Tongue (tissue), 3 donors: ENCODE measurements at places on chromosomes 12 and 14.

DNA sequence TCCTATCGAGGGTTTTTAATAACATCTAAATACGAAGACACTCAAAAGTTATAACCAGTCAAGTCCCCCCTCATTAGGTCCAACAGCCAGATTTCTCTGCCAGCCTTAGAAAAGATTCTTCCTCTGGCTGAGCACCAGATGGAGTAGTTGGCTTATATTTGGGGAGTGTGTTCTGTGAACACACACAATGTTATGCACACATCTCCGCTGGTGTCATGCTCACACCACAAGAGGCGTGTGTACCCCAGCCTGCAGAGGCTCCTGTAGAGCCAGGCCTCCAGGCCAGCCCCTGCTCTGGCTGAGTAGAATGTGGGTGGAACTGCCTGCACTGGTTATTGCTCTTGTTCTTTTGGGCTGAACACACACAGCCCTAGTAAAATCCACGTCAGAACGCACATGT lies 64.0 kb downstream of the PIWIL1 start:
- peak; percentile 67 for DNase-seq

DNA sequence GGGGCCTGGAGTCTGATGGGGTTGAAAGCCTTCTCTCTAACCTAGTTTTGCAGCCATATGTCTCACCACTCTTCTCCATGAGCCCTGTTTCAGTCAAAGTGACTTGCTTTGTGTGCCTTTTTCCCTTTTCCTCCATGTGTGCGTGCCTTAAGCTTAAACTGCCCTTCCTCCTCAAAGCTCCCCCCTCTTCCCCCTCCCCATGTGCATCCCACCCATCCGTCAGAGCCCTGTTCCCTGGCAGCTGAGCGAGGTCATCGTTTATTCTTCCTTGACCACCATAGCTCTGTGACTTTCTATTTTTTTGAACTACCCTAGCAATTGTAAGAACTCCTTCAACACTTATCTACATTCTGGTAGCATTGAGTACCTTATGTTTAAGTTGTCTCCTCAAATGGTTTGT lies 24.9 kb downstream of the SAMD4A start:
- DNase-seq, result no peak

- DNase-seq, result no peak
Observed at GRCh38 chr14:24885410-24885913, 164.5 kb downstream of the STXBP6 start.

DNA sequence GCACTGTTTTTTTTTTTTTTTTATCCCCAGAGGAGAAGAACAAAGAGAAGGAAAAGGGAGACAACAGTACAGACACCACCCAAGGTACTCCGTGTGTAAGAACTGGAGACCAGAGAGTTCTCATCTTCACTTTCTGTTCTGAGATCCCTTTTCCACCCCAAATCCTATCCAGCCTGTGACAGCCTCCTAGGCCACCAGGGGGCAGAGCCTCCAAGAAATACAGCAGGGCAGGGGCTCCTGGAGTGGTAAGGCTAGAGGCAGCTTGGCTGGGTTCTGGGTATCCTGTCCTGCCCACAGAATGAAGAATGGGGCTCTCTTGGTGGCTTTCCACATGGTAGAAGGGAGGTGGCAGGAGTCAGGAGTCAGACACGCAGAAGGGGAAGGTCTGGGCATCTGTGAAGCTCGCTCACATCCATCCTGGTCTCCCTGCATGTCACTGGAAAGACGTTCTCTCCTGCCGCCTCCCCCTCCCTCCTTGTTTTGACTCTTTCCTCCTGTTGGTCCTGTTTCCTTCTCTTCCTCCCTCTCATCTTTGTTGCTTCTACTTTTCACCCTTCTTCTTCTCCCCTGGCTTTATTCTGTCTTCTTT lies 12.0 kb downstream of the CLSTN3 start:
- DNase-seq, result peak; percentile 41

DNA sequence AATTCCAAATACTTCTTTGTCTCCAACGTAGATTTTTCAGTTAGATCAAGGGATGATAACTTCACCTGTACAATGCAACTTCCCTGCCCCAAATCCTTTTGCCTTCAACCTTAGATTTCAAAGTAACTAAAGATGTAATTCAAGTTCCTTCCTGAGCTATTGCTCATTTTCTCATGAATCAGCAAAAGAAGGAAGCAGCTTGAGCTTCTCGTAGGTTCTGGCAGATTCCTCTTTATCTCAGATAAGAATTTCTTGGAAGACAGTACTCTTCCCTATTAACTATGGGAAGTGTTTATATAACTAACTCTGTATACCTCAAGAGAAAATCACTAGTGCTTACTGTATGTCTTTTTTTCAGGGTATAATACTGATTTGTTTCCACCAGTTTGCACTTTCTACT lies 203.8 kb downstream of the RASSF9 start:
- DNase-seq, result no peak

DNA sequence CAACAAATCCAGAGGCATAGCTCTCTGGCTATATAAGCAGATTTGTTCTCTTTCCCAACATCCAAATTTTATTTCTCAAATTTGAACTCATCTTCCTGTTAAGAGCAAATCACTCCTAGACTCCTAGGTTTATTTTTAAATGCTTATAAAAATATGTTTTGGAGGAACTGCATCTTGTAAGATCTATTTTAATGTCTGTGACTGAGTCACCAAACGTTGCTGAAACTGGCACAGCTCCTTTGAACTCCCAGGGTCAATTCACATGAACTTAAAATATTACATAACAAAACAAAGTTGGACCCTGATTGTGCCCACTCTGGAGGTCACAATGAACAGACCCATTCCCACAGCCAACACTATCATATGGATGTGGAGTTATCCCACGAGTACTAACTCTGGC lies 23.9 kb downstream of the ANAPC7 start:
- no peak for DNase-seq

GRCh38 chr14:38866461-38866860 lies 236.6 kb downstream of the SEC23A start:
- DNase-seq, result peak; percentile 7

- peak; percentile 90 for DNase-seq
Observed at GRCh38 chr12:68406134-68406576, 74.0 kb upstream of the MDM1 start.

DNA sequence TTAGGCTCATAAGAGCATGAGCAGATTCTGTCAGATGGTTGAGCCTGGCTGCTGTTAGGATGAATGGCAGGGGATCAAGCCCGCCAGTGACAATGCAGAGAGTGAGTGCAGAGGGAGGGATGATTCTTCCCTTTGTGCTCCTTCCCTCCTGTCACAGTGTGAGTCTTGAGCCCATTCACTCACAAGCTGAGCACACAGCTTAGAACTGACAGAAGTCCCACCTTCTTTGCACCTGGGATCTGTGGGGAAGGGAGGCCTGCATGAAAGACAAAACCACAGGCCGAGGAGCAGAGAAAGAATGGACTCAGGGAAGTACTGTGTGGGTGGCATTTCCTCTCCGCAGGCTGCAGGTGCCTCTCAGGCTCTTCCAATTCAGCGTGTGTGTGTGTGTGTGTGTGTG lies 160.6 kb downstream of the KCNA5 start:
- no peak for DNase-seq

DNA sequence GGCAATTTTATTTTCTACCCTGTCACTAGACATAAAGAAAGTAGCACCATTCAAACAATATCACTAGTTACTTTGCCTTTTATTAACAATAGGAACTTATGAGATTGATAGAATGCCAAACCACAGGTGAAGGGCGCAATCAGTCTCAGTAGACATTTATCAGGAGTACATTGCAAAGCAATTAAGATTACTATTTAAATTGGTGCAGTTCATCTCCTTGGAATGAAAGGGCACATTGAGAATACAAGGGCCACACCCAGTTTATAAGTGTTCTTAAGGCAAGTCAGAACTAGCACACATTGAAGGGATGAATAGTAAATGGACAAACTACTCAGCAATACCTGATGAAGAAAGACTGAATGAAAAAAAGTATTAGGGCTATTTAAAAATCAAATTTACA lies 601.4 kb downstream of the C12orf50 start:
- DNase-seq, result no peak

- no peak for DNase-seq
Observed at GRCh38 chr12:102776041-102776440, 141.0 kb downstream of the PAH start.

DNA sequence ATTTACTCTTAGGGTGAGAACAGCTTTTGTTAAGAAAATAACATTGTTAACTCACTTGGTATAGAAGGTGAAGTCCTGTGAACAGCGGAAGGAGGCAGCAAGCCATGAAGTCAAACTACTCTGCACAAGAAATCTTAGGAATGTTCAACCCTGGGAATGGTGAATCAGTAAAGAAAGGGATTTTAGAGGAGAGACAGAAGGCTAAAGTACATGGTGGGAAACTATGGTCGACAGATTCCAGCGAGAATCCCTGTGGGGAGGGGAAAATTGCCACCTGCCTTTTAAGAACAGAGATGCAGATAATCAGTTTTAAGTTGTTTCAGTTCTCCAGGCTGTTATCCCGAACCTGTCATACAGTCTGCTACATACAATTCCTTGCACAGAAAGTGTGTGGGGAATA lies 63.2 kb upstream of the PTPRR start:
- DNase-seq, result no peak

DNA sequence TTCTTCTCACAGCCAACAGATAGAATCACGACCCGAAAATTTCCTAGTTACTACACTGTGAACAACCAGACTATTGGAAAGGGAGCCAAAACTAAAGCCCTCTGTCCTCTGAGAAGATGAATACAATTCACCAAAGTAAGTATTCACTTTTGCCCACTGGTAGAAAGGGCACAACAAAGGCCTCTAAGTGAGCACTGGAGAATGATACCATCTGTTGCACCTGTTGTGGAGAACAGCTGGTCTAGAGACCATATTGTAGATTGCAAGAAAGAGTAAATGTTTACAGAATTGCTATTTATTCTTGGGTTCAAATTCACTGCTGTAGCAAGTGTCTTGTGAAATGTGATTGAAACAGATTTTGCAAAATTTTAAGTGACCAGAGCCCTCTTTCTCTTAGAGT lies 46.9 kb upstream of the ANO6 start:
- DNase-seq, result peak; percentile 76

GRCh38 chr12:130818635-130819576 lies 20.1 kb downstream of the STX2 start:
- peak; percentile 64 for DNase-seq

GRCh38 chr14:81323093-81323492 lies 77.0 kb downstream of the STON2 start:
- no peak for DNase-seq

DNA sequence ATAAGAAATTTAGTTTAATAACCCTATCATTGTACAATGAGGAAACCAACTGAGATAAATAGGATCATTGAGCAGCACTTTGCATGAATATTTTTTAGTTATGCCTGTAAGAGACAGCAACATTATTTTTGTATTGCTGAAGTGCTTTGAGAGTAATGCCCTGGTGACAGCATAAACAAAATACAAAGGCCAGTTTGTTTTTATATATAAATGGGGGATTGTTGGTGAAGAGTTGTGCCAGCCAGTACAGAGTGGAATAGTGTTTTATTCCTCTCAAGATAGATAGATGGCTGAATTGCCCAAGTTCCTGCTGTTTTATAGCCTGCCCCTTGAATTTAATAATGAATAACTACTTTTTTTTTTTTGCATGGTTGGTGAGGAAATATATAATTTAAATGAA lies 101.8 kb downstream of the CNTN1 start:
- DNase-seq, result no peak
